Urinary bladder (tissue), 4 donors: ENCODE measurements at places on chromosomes 1 and 21. TPM values are rescaled to one million over a fixed set of nuclear protein-coding genes. Genes with fewer than 3 reads are reported as not detected.

The LYPD8 gene
- total RNA-seq: not detected

The PROK1 gene
- not detected for total RNA-seq

The A3GALT2 gene
- not detected for total RNA-seq

The CRP gene
- not detected for total RNA-seq
